MM.1S (cell line): ENCODE measurements at places on chromosomes 4 and X.

DNA sequence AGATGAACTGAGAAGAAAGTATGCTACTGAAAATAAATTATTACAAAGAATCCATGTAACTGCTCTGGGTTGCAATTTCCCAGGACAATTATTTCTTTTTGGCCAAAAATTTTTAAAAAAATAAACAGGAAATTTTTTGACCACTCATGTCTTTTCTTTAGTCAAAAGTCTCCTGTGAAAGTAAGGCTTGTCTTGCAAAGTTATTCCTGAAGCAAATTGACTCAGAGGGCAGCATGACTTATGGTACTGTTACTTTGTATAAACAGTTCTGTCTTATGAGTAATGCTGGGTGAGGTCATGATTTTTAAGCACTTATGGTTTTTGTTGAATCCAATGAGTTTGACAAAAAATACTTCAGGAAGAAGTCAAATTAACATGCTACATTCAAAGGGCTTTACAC lies 292.8 kb upstream of the ARSJ start:
- DNase-seq, result no peak

DNA sequence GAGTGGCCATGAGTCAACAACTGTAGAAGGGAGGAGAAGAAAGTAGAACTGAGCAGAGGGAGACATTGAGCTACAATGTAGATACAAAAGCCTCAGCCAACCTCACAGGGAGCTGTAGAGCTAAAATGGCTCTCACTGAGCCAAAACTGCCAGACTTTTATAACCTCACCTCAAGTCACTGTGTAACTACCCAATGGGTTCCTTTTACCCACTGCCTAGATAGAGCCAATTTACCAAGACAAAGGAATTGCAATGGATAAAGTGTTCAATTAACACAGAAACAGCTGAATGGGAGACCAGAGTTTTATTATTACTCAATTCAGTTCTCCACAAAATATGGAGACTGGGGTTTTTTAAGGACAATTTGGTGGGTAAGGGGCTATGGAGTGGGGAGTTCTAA lies 938.9 kb upstream of the GRIA3 start:
- DNase-seq, result no peak

- DNase-seq, result peak; percentile 76
Measured at GRCh38 chr4:122716825-122717448, 15.6 kb upstream of the BBS12 start.

GRCh38 chrX:133574716-133575115 lies 159.4 kb upstream of the GPC4 start:
- DNase-seq, result no peak

DNA sequence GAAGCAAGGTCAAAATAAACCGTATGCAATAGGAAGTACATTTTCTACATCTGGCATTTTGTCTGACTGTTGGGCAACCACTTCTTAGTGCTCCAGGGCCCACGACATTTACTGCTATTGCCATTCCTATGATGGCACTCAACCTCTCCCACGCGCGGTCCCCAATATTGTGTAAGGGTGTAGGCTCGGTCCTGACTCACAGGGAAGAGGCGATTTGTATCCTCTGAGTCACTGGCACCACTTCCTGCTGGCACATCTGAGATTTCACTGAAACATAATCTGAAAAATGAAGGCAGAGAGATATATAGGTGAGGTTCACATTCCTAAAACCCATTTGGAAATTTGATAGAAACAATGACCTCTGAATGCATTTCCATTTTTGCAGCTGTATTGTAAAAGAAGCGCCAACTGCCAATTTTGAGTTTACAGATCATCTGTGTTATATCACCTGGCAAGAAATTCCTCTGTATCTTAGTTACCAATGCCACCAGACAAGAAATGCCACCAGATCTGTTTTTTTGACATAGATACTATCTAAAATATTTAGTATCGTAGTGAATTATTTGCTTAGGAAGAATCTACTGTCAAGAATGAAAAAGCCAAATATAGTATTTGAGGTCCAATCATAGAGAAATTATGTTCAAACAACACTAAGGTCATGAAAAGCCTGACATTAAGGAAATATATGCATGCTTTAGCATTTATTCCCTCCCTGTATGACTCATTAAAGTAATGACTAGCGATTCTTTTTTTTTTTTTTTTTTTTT lies 9.8 kb downstream of the EREG start:
- DNase-seq, result no peak

- peak; percentile 75 for DNase-seq
Measured at GRCh38 chr4:74531963-74532794, 87.2 kb downstream of the AREG start.

DNA sequence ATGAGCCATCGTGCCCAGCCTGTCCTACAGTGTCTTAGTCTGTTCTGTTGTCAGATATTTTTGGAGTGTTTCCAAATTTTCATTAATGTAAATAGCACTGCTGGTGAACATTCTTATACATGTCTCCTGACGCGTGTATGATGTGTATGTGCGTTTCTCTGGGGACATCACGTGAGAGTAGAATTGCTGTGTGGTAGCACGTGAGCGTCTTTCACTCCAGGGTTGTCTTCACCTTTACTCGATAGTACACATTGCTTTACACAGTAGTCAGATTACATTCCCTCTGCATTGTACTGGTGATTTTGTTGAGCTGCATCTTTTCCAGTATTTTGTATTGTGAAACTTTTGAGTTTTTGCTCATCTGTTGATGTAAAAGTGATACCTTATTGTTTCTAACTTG lies 60.0 kb downstream of the ARHGAP10 start:
- DNase-seq, result no peak

DNA sequence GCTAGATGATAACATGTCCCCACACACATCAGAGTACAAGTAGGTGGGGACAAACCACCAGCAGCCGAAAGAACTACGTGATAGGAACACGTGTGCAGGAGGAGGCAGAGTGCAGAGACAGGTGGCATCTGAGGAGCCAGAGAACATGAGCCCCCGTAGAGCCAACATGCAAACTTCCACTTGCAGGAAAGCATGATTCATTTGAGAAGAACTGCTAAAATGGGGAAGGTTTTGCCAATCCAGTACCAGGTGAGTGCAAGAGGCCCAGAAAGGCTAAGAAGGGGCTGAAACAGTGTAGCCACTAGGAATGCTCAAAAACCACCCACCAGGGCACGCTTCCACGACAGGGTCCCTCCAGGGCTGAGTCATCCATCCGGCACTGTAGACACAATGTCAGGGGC lies 149.8 kb upstream of the TENM3 start:
- no peak for DNase-seq

GRCh38 chrX:106035064-106035463 lies 3.5 kb downstream of the SERPINA7 start:
- DNase-seq, result no peak

DNA sequence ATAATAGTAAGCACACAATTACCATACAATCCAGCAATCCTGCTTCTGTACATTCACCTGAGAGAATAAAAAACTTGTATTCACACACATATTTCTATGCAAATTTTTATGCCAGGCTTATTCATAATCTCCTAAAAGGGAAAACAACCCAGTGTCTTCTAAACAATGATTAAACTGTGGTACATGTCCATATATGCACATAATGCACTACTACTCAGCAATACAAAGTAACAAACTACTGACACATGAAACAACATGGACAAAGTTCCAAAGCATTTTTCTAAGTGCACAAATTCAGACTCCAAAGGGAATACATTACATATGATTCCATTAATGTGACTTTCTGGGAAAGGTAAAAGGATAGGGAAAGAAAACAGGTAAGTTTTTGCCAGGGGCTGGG lies 18.0 kb upstream of the FMR1 start:
- DNase-seq, result no peak

DNA sequence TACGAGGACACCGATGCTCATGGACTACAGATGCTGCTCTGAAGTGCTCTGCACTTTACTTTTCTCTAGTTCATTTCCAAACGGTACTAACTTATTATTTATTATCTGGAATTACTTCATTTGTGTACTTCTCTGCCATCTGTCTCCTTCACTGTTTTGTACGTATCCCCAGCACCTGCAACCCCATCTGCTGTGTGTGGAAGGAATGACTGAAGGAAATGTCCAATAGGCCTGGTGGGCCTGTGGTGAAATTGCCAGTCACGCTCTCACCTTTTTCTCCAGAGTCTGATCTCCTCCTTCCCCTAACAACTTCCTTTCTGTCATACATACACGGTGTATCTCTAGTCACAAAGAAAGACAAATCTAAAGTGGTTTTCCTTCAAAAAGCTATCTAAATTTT lies 12.9 kb downstream of the TMEM154 start:
- no peak for DNase-seq

GRCh38 chr4:2824836-2825381 lies 18.7 kb upstream of the ADD1 start:
- no peak for DNase-seq
